ENCODE measurements at places on chromosomes 3 and 15.
A peak's percentile ranks its signal among the peaks of the same experiment; 100 is the strongest.

DNA sequence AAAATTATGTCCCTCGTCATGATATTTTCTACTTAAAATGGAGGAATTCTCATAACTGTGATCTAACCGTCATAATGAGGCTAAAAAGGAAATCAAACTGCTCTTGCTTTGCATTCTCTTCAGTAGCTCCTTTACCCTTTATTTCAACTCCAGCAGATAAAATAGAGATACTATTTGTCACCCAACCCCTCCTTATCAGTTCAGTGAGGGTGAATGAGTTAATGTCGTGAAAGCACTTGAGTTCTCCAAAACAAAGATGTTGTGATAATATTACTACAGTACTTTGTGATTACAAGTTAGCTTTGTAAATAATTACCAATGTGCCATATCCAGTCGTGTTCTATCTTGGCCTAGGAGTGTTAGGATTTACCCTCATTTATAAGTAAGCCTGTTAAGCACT is 63.4 kb upstream of the ANKRD28 start:
- DNase-seq, result no peak

DNA sequence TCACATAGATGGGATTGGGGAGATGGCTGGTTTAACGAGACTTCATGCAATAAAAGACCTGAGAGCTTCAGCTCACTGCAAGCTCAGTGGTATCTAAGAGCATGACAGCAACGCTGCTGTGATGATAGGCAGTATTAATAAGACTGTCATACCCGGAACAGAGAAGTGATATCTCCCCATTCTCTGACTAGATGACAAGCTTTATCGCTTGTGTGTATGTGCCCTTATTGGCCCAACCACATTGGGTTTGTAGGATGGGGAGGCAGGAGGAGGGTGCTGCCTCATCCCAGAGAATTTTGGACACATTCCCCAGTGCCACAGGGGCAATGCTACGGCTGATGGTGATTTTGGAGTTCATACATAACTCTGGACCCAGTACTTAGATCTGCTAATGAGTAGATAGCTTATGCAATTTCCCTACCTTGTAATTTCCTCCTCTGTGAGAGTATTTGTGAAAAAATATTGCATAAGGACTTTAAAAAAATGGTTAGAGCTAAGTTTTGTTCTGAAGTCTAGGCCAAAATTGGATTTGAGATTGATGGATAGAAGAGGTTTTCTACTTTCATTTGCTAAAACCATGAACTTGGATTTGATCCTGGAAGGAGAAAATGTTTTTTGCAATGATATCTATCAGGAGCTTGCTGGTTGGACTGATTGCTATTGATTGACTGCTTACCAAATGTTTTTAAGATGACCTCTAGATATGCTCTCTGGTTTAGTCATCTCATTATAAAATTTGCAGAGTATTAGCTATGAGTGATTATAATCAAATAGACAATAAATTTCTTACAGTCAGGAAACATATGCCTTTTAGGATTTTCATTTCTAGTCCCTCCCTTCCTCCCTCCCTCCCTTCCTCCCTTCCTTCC is 14.0 kb upstream of the TMEM212 start:
- DNase-seq, result no peak

DNA sequence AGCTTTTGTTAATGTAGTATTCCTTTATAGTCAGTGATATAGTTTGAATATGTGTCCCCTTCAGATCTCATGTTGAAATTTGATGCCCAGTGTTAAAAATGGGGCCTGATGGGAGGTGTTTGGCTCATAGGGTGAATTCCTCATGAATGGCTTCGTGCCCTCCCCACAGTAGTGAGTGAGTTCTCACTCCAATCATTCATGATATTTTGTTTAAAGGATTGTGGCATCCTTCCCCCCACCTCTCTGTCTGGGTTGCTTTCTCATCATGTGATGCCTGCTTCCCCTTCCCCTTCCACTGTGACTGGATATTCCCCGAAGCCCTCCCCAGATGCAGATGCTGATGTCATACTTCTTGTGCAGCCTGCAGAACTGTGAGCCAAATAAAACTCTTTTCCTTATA is 649.8 kb upstream of the NR2F2 start:
- no peak for DNase-seq

DNA sequence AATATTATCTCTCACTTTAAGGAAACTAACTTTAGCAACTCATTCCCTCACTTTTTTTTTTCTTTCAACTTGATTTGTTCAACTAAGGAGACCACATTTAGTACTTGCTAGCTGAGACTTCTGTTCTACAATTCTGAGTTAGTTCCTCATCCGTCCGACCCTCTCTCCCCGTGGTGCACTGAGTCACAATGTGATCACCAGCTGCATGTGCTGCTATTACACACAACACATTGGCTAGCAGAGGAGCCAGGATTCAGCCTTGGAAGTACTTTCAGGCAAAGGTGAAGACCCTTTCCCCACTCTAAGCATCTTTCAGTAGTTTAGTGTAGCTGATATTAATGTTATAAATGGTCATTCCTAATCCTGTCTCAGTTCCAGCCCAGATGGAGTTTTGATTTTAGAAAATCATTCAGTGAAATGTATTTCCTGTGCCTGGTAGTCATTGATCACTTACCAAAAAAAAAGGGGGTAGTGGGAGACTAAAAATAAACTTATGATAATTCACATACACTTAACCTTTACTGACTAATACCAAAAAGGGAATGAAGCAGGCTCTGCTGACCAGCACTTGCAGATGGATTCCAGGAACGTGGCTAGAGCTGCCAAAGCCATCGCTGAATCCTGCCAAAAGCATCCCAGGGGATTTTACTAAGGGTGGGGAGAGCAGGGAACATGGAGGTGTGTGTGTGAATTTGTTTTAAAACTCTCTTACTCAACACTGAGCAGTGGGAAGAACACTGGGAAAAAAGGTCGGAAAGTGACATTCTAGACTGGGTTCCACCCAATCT is 424.8 kb downstream of the LPP start:
- DNase-seq, result peak; percentile 38

- peak; percentile 55 for DNase-seq
These were observed 64.8 kb downstream of the BOC start for GRCh38 chr3:113275929-113276750.

- DNase-seq, result peak; percentile 63
These were observed 6.6 kb downstream of the XYLB start for GRCh38 chr3:38353151-38353550.

- DNase-seq, result no peak
These were observed 25.0 kb upstream of the CYP11A1 start for GRCh38 chr15:74392451-74392830.

GRCh38 chr3:45434996-45435395 is 46.6 kb downstream of the LARS2 start:
- no peak for DNase-seq

DNA sequence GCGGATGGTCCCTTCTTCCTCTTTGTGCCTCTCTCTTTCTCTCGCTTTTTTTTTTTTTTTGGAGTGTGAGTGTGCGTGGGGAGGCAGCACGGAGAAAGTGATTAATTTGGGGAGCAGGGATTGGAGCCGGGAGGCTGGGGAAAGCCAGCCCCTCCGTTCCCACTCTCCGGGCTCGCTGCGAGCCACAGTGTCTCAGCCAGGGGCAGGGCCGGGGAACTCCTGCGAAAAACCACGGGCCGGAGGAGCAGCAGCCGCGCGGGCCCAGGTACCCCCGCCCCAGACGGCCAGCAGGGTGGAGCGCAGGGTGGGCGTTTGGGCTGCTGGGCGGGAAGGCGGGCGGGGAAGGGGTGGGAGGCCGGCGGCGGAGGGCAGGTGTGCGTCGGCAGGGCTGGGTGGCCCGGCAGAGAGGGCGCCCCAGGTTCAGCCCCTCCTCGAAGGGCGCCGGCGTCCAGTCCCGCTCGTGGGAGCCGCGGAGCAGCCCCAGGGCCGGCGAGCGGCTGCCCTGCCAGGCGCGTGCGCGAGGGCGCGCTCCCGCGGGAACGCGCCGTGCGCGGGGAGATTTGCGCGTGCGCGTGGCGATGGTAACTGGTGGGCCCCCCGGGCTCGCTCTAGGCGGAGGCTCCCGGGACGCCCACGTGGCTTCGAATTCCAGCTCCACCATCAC is 1.4 kb downstream of the CHL1 start:
- DNase-seq, result no peak

GRCh38 chr15:45341790-45342189 is 36.6 kb downstream of the GATM start:
- no peak for DNase-seq

DNA sequence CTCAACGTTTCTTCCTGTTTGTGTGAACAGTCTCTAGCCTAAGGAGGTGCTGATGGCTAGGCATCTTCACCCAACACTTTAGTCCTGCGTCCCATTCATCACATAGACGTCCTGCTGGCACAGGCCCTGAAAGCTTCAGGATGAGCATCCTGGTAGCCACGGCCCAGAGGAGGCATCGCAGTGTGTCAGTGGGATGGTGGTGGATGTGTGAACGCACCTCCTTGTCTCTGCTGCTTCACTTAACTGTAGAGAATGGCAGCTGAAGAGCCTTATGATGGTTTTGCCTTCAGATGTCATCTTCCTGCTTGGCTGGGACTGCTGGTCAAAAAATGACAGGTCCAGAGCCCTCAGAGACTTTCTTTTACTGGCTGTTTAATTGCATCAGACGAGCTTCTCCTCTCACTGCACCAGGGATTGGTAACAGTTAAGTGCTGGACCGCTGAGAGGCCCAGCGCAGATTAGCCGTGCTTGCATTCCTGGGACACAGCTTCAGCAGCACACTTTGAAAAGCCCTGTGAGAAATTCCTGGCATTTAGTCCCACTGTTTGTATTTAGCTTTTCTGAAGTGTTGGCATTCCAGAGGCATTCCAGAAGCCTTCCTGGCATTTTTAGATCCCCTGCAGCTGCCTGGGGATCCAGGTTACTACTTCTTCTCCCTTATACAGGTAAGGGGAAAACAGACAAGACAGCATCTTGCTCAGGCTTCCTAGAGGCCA is 132.4 kb upstream of the PLXNA1 start:
- DNase-seq, result no peak

DNA sequence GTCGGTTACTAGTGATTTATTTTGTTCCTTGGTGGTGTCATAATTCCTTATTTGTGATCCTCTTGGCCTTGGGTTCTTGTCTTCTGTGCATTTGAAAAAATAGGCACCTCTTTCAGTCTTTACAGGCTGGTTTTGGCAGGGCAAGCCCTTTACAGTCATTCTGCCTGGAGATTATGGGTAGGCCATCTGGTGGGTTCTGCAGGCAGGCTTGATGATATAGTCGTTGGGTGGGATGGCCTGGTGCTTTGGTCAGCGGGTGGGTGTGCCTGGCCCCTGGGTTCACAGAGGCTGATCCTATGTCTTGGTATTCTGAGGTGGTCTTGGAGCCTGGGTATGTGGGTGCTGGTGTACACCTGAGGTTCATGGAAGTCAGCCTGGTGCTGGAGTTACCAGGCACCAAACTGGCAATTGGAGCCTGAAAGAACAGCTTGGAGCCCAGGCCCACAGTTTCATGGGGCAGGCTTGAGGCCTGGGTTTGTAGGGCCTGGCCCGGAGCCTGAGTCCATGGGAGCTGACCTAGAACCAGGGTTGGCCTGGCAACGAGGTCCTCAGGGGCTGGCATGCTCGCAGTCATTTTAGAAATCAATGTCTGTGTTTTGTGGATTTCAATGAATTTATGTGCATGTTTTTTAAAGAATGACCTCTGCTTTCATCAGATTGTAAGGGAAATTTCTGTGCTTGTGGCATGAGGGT is 63.3 kb downstream of the DOCK3 start:
- no peak for DNase-seq

Data from PC-3 (cell line).